ENCODE measurements at places on chromosomes 12 and 14.

GRCh38 chr14:57057803-57058202, 210.9 kb downstream of the EXOC5 start:
- DNase-seq = no peak

GRCh38 chr12:75564398-75564797, 53.0 kb upstream of the KRR1 start:
- no peak for DNase-seq

DNA sequence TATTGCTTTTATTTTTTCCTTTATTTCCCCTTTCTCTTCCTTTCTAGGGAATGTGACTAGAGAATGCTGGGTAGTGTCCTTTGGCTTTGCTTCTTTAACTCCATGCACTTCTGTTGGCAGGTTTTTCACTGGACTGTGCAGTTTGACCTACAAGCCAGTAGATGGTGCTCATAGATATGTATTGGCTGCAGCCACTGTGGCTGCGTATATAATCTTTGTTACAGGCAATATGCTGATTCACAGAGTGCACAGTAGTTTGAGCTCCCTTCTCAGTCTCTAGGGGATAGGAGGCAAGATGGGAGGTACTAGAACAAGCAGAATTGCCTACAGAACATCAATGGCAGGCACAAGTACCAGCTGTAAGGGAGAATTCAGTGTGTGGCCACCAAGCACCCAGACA, 503.5 kb downstream of the LRFN5 start:
- DNase-seq = no peak

DNA sequence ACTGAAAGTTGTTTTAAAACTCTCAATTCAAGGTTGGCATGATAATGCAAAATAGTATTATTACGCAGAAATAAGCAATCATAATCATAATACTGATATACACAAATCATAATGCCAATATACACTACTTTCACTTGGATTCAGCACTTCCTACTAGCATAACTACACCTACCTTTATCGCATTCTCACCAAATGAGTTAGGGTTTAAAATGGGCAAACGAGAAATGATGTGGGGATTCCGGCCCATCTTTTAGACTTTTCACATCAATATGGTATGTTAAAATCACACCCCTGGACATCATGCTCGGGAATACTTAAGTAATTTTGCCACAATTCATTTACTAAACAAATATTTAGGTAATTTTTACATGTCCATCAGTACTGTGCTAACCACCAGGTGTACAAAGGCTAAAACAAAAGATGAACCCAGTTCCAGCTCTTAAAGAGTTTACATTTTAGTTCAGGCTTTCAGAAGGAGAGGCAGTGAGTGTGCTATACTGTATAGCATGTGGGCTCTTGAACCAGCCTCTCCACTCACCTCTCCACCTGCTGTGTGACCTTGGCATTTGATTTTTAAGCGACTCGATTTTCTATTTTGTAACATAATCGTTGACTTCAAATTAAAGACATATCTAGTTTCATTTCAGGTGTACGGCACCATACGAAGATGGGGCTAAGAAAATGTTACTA, 1.1 kb upstream of the USP15 start:
- peak; percentile 62 for DNase-seq

DNA sequence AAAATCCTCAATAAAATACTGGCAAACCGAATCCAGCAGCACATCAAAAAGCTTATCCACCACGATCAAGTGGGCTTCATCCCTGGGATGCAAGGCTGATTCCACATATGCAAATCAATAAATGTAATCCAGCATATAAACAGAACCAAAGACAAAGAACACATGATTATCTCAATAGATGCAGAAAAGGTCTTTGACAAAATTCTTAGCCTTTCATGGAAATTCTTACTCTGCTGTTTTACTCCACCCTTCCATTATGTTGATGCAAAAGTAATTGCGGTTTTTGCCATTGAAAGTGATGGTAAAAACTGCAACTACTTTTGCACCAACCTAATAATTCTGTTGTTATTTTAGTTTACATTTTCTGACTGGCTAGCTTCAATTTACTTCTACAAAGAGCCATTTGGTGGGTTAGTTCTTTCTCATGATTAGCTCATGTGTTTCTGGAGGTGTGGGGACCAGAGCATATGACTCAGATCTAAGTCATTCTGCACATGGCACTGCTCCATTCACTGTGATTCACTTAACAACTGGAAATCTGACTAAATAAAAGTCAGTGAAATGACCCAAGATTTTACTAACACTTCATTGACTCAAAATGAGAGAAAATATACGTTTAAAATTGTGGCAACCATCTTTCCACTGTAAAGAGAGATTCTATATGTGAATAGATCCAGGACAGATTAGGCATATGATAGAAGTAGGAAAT, 99.9 kb downstream of the TMTC3 start:
- DNase-seq = no peak

DNA sequence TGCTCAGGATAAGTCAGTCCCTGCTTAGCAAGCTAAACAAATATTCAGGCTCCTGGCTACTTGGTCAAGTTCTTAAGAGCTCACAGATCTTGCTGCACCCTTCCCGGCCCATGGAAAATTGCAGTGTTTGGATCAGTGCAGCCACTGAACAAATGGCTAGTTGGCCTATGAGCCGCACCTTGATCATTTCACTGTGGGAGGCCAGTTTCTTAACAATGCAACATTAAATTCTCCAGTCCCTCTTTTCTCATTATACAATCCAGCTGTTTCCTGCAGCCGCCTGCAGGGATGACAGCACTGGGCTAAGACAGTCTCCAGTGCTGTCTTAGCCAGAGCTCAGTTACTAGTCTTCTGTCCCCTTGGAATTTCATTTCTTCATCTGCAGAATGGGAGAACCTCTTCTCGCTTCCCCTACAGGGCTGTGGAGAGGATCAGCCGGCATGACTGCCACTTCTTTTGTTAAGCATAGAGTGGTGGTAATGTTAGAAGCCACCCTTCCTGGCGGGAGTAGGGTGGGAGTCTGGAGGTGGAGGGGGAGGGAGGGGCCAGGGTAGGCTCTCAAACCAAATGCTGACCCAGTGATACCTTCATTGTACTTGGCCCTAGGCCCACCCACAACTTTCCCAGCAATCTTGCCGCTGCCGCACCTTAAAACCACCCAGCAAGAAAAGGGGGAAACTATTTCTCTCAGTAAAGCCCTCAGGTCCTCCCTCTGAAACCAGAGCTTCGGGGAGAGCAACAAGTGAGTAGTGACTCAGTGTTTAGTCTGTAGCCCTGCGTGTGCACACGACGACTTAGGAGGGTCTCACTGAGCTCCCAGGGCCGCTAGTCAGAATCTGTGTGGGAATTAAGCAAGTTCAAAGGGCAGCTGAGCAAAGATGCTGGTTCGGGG, 145.7 kb downstream of the NUAK1 start:
- DNase-seq = no peak

DNA sequence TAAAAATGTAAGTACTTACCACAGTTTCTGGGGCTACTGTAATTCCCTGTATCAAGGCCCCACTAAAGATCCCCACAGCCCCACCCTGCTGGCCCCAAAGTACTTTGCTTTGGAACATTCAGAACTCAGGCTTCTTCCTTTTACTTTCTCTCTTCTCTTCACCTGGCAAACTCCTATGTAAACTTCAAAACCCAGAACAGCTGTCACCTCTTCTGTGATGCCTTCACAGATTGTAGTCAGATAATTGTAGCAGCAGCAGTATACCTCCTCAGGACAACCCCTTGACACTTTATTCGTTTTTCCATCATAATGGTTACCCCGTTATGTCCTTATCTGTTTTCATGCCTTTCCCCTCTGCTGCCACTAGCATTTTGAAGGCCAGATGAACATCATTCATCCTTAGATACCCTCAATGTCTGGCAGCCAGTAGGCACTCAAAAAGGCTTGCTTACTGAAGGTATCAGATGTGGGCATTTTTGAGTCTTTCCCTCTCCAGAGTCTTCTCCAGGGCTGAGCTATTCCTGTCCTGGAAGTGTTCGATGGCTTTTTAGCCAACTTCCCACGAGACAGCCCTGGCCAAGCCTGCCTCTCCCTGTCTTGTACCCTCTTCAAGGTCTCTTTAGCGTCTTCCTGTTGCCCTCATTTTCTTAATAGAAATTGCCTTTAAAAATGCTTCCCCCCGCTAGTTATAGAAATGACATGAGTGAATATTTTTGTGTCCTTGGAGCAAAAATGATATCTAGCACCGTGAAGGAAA, 7.4 kb downstream of the PLBD2 start:
- no peak for DNase-seq

DNA sequence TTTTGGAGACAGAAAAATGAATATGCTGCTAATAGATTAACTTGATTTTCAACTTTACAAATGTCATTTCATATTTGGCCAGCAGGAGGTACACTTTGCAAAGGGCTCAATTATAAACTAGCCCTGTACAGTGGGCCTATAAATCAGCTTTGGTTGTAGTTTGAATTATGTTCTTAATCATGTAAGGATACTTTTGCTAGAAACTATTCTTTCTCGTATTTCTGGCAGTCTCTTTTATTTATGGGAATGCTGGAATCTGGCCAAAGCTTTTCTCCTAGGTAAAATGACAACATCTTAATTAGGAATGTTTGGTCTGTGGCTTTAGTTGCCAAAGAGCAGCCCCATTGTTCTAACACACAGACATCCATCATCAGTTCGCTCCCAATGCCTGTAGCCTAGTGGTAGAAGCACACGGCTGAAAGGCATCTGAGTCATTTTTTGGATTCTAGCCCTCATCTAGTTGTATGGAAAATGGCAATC, 1322.3 kb upstream of the SEL1L start:
- DNase-seq = no peak

DNA sequence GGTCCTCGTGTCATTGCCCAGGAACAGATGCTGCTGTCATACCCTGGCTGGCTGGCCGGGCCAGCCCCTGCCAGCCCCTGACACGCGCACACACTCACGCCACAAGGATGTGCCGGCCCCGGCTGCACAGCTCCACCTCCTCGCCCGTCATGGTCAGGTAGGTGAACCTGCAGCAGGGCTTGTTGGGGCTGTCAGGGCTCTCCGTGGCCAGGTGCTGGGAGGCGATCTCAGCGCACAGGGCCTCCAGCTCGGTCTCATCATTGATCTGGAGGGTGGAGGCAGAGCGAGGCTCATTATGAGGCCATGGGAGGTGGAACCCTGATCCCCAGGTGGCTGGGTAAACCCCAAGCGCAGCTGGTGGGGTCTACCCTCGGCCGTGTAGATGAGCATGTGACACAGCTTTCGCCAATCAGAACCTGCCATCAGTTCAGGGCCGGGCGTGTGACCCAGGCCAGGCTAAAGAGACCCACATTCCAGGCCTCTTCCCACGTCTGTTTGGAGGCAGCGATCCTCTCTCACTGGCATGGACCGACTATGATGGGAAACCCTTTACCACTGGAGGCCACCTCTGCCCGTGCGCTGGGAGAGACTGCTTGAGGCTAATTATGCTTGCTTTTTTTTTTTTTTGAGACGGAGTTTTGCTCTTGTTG, 38.8 kb downstream of the TRAFD1 start:
- no peak for DNase-seq

GRCh38 chr14:50647753-50648152, 20.4 kb downstream of the SAV1 start:
- no peak for DNase-seq

DNA sequence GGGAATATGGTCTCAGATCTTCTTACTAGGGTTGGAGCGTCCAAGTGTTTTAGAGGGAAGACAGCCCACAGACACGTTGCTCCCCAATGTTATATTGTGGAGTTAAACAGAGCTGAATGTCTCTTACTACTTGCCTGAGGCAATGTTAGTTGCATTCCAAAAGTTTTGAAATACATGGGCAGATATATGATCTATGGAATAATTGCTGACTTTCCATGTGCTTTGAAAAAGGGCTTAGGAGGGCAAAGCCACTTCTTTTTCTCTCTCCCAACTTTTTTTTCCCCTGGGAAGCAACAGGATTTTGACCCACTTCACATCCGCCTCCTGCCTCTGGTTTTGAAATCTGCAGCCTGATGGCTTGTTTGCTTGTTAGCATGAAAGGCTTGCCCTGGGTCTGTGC, 33.7 kb upstream of the PAX9 start:
- no peak for DNase-seq

GRCh38 chr12:95796225-95796981, 5.8 kb upstream of the NTN4 start:
- no peak for DNase-seq
